ENCODE measurements at places on chromosomes 5 and 9.

DNA sequence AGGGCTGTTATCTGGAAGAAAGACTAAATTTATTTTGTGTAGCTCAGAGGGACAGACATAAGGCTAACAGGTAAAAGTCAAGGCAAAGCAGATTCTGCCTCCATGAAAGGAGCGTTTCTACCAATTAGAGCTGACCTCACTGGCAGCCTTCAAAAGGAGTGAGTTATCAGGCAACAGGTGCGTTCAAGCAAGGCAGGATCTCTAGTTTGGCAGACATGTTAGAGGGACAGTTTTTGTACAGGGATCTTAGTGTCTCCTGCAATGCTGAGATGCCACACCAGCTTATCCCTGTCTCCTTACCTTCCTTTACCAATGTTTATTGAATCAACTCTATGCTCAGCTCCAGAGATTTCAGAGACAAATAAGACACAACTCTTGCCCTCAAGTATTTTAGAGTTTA lies 73.8 kb downstream of the NRG2 start:
- DNase-seq: no peak

- no peak for DNase-seq
Measured at GRCh38 chr9:7006417-7006816, 248.6 kb downstream of the KDM4C start.

DNA sequence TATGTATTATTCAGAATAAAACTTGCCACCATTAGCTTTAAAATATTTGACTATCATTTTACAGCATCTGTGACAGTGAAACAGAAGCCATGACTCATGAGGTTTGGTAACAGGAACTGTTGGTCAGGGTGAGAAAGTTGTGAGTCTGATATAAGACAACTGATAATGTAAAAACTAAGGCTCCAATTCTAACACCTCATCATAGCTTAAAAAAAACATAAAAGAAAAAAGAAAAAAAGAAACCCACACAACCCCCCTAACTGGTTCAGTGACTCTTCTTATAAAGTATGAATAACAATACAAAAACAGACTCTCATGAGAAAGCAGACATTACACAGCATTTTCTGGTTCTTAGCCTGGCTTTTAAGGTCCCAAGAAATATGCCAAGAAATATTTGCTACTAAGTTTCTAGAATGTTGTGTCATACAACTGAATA lies 85.8 kb downstream of the MRPS27 start:
- no peak for DNase-seq

DNA sequence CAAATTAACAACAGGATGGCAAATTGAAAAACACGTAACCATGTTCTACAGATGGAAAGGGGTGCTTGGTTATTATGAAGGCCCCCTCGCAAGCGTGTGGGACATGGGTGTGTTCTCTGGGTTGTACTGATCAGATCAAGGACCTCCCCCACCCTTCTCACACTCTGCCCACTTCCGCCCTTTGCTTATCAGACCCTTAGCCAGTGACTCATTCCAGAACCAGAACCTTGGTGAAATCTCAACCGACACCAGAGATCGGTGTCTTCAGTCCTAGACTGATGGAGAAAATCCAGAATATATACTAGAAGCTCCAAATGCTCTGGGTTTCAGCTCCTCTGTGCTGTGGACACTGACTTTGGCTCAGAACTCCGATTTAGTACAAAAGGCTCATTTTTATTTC lies 64.9 kb downstream of the PTTG1 start:
- DNase-seq: no peak

GRCh38 chr9:5392285-5392684 lies 45.4 kb downstream of the PLGRKT start:
- DNase-seq: no peak

GRCh38 chr5:83895860-83896259 lies 175.2 kb upstream of the HAPLN1 start:
- DNase-seq: no peak

- DNase-seq: no peak
Measured at GRCh38 chr5:123278284-123278683, 144.9 kb downstream of the CEP120 start.

GRCh38 chr5:173743641-173744343 lies 127.3 kb upstream of the BOD1 start:
- no peak for DNase-seq

GRCh38 chr5:137344723-137345322 lies 154.3 kb downstream of the SPOCK1 start:
- no peak for DNase-seq

- no peak for DNase-seq
Measured at GRCh38 chr5:17219469-17219868, 2.0 kb downstream of the BASP1 start.

- DNase-seq: no peak
Measured at GRCh38 chr5:41843456-41844370, 26.5 kb downstream of the OXCT1 start.

DNA sequence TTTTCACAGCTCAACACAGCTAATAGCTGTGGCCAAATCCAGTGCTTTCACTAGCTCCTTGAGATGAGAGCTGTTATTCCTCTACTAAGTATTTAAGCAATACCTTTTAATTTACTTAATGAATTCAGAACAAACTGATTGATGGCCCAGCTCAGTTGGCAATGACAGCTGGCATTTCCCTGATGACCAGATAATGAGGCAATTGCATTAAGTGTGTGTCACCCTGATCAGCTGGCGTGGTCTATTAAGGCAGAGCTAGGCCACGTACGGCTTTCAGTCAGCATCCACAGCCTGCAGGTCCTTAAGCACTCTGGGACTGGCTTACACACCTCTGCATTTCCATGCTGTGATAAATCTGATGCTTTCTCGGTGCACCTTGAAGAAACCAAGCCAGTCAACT lies 34.4 kb downstream of the TTLL11 start:
- no peak for DNase-seq

All from left colon (tissue), 2 donors.